ENCODE measurements at places on chromosomes 4 and X.
A peak's percentile ranks its signal among the peaks of the same experiment; 100 is the strongest.

- no peaks in the 10 kb centered on the region for H3K27me3 ChIP-seq
- H3K27ac ChIP-seq, result no peak overlapping the region
- no peaks in the 10 kb centered on the region for H3K36me3 ChIP-seq
- H3K4me1 ChIP-seq, result peaks cover 6% of the 10 kb centered on the region
Measured at GRCh38 chr4:87566276-87566675, 37.1 kb upstream of the SPARCL1 start.

DNA sequence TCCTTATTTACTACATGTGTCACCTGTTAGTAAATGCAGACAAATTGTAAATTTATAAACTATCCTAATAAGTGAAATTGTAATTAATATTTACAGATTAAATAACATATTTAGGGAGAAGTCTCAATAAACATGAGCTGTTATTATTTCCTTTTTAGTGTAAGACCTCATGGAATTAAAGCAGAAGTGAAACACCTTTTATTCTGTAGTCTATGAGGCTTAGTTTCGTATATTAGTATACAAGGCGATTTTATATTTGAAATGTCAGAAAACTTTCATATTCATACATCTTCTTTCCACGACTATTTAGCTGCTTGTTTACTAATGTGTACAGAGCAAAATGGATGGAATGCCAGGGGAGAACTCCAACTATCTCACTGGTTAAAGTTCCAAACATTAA, 414.4 kb downstream of the ARHGAP24 start:
- DNase-seq, result no peak
- no peaks in the 10 kb centered on the region for H3K36me3 ChIP-seq
- peaks cover 1% of the 10 kb centered on the region for H3K27me3 ChIP-seq

DNA sequence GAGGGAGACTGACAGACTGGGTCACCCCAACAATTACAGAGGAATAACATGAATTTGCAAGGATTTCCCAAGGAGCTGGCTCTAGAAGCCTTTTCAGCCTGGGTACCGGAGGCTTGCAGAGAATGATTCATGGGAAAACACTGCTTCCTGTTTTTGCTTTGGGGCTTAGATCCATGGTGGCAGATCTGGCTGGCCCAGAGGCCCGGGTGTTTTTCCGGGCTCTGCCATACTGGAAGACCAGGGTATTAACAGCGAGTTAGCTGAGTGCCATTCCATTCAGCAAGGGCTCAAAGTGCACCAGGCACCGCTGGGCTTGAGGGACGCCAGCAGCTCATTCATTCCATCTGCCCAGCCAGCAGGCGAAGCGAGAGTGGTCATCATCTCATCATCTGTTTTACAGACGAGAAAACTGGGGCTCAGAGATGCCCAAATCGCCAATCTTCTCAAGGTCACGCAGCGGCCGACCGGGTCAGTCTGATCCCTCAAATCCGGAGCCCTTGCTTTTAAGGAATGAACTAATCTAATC, 1.3 kb downstream of the WDR1 start:
- peaks cover 72% of the 10 kb centered on the region for H3K4me1 ChIP-seq
- DNase-seq, result peak; percentile 22
- peak overlapping the region; percentile 97 for H3K4me3 ChIP-seq
- peaks cover 59% of the 10 kb centered on the region for H3K36me3 ChIP-seq
- peaks cover 39% of the 10 kb centered on the region for H3K27me3 ChIP-seq

DNA sequence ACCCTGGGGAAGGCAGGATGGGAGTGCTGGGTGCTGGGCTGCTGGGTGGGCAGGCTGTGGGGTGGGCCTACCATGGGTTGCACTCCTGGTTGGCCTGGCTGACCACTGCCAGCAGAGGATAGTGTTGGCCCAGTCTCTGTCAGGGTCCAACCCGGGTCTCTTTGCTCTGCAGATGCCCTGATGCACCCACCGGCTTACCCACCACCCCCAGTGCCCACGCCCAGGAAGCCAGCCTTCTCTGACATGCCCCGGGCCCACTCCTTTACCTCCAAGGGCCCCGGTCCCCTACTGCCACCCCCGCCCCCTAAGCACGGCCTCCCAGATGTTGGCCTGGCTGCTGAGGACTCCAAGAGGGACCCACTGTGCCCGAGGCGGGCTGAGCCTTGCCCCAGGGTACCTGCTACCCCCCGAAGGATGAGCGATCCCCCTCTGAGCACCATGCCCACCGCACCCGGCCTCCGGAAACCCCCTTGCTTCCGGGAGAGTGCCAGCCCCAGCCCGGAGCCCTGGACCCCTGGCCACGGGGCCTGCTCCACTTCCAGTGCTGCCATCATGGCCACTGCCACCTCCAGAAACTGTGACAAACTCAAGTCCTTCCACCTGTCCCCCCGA, 14.2 kb upstream of the ADD1 start:
- H3K27ac ChIP-seq, result no peak overlapping the region
- H3K36me3 ChIP-seq, result peaks cover 46% of the 10 kb centered on the region
- H3K4me3 ChIP-seq, result no peak overlapping the region
- H3K27me3 ChIP-seq, result peaks cover 19% of the 10 kb centered on the region
- peaks cover 13% of the 10 kb centered on the region for H3K4me1 ChIP-seq
- DNase-seq, result no peak

DNA sequence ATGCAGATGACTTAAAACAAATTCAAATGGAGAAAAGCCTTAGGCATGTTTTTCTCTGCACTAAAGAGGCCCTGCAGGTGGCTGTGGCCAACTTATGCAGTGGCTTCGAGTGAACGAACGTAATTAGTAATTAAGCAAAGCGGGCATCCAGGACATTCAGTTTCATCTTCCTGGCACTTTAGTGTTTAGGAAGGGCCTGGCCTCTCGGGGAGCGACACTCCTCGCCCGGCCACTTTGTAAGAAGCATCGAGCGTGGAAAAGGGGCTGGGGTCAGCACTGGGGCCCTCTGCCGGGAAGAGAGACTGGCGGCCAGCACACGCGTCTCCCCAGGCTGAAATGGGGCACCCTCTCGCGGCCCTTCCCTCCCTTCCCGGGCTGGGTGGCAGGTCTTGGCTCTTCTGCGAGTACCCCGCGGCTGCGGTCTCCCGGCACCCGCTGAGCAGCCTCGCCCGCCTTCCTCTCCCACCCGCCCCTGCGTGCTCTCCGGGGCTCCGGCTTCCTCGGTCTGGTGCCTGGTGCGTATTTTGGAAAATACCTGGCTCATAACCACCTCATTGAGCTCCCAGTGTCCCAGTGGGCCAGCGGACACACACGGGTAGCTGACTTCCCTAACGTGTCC, 677 bp upstream of the CYP4V2 start:
- peaks cover 4% of the 10 kb centered on the region for H3K36me3 ChIP-seq
- H3K27me3 ChIP-seq, result peaks cover 8% of the 10 kb centered on the region
- peaks cover 8% of the 10 kb centered on the region for H3K4me1 ChIP-seq

GRCh38 chrX:107857837-107858236, 32.2 kb downstream of the MID2 start:
- no peaks in the 10 kb centered on the region for H3K36me3 ChIP-seq
- no peaks in the 10 kb centered on the region for H3K27me3 ChIP-seq
- no peak overlapping the region for H3K4me3 ChIP-seq
- DNase-seq, result no peak
- H3K27ac ChIP-seq, result no peak overlapping the region

DNA sequence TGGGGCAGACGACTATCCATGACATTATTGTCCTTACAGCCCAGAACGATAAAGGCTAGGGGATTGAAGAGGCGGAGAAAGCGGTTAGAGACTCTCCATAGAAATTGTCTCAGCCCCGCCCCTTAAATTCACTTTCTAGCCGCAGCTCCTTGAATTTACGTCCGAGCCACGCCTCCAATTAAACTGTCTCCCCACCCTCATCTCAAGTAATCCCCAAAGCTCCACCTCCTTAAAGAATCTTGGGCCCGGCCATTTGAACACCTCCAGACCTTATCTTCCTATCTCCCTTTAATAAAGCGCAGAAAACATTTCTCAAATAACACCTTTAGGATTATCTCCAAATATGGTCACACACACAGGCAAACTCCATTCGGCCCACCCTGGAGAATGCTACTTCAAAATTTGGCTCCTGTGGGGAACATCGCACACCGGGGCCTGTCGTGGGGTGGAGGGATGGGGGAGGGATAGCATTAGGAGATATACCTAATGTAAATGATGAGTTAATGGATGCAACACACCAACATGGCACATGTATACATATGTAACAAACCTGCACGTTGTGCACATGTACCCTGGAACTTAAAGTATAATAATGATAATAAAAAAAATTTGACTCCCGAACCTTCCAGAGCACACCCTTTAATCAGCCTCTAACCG, 7.2 kb upstream of the MAGIX start:
- peak overlapping the region; percentile 93 for H3K27ac ChIP-seq
- peaks cover 7% of the 10 kb centered on the region for H3K4me1 ChIP-seq
- no peak for DNase-seq
- H3K4me3 ChIP-seq, result peak overlapping the region; percentile 90
- H3K27me3 ChIP-seq, result peaks cover 5% of the 10 kb centered on the region
- H3K36me3 ChIP-seq, result no peaks in the 10 kb centered on the region
